ENCODE measurements at places on chromosomes 3 and 15. TPM values are rescaled to one million over a fixed set of nuclear protein-coding genes. Genes with fewer than 3 reads are reported as not detected.

The MCF2L2 gene
- total RNA-seq, result 3.1 TPM

DNA sequence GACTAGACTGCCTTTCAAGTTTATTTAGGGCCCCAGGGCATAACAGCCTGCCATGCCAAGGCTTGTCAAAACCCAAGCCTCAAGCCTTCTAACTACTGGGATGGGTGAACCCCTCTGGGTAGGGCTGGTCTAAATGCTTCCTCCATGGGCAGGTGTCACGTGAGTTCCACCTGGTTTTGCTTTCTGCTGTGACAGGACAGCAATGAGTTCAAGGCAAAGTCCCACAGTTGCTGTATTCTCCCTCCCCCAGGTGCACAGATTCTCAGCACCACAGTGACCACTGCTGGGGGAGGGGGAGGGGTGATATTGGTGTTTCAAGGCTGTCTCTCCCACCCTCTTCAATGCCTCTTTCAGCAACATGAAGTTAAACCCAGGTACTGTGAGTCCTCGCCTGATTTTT lies 46.9 kb upstream of the UBE2Q2 start:
- no peak for DNase-seq

- no peak for DNase-seq
Measured at GRCh38 chr3:139588450-139588849, 48.9 kb upstream of the RBP1 start.

The CFAP20DC gene
- total RNA-seq, result 6.7 TPM

DNA sequence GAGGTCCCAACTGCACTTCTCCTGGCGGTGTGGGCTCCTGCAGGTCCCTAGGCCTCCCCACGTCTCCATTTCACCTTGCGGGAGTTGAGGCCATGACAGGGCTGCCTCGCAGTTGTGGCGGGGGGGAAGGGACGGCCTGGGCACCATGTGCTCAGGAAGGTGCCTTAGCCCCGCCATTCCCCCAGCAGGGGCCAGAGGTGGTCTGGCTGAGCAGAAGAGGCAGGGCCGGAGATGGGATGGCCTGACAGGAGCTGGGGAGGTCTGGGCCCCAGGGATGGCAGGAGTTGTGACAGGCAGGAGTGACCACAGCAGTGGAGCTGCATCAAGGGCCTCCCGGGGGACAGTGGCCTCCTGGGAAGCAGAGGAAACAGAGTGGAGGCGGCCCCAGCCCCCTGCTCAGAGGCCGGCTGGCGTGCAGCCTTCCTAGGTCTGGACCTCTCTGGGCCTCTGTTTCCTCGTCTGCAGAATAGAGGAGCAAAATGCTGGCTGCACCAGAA lies 18.7 kb upstream of the KLF15 start:
- no peak for DNase-seq

DNA sequence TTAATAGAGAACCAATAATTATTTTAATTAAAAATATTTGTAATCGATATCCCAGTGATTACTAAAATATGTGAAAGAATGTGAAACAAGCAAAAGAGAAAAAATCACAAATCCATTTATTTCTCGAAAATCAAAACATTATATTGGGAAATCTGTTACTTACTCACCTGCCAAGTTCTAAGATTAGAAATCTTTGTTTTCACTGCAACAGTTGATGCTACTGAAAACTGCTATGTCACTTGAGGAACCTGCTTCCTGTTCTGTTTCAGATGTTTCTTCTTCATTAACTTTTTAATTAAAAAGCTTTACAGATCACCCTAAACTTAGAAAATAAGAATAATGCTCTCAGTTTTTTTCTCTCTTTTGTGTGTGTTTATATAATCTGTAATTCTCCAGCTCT lies 13.7 kb upstream of the DPH6 start:
- no peak for DNase-seq

The SAMD7 gene
- not detected for total RNA-seq

The SPTSSB gene
- not detected for total RNA-seq

DNA sequence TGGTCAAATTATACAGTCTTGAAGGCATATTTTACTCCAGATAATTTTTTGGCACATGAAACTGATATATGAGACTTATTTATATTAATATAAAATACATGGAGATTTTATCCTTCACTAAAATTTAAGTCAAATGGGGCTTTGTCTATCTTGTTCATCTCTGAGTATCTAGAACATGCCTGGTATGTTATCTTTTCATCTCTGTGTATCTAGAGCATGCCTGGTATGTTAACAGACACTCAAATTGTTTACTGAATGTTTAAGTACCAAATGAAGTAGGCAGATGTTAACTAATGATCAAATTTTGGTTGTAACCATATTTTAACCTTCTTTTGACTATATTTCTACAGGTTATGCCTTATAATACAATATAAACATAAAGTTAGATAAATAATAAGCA lies 7.7 kb downstream of the GTF2A2 start:
- no peak for DNase-seq
